Activated naive CD4-positive, alpha-beta T cell treated with Interleukin-2 at 50 U/mL for 16 hours (primary cell): ENCODE measurements at places on chromosomes 5 and 9.

- DNase-seq = no peak
Observed at GRCh38 chr9:114616684-114617520, 5.8 kb downstream of the TMEM268 start.

DNA sequence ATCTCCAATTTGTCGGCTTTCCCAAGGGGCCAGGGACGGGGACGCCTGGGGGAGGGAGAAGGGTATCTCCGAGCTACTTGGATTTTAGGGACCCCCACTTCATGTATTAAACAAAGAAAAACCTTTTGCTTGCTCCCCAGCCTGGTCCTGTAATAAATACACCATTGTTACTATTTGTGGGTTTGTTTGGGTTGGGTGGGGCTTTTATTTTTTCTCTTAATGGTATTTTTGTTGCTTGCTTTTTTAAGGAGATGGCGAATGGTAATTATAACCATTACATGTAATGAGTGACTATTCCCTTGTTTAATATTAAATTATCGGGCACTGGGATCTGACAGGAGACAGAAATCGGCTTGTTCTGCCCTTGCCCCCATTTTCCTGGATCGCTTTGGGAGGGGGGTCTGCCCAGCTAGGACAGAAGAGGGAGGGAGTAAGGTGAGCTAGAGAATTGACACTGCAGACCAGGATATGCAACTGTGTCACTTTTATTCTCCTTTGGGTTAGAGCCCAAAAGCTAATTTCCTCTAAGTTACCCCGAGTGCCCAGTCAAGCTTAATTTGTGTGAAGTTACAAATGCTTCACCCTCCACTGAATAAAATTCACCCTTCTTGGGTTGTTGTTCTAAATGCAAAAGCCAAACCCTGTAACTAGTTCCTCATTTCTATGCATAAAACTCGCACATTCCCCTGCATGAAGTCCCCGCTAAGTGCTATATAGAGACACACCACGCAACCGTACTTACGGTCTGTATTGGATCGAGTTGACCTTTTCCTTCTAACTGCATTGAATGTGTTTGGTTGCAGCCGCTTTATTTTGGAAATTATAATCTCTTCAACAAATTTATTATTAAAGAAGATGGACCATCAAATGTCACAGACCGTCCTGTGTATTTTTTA lies 1.6 kb upstream of the ZNF608 start:
- no peak for DNase-seq

- peak; percentile 20 for DNase-seq
Observed at GRCh38 chr5:8184455-8185063, 315.6 kb downstream of the MTRR start.

GRCh38 chr5:55851675-55851979 lies 470 bp downstream of the IL31RA start:
- DNase-seq = no peak

DNA sequence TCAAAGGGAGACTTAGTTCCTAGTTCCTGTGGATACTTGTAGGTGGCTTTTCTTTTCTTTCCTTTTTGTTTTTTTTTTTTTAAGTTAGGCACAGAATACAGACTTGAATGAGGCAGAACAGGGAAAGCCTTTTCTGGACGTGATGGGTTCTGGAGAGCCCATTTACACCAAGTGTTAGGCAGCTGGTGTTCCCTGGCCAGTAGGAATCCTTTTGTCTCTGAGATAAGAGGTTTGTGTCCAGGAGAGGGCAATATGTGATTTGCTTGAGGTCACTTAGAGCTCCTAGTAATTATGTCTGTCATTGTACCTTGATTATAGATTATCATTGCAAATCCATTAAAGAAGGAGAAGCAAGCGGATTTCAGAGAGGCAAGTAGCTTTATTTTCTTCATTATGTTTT lies 9.1 kb downstream of the MEGF10 start:
- DNase-seq = no peak

DNA sequence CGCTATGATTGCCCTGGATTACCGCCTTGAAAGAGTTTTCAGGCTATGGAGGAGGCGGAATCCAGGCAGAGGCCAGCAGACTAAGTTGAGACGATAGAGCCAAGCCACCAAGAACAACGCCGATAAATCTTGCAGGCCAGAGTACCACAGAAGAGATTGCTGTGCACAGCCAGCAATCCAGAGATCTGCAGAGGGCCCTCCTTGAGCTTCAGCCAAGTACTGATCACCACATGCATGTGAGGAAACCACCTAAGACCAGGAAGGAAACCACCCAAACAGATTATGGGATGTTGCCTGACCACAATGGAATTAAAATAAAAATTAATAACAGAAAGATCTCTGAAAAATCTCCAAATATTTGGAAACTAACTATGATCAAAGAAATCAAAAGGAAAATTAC lies 74.9 kb downstream of the GCNT4 start:
- DNase-seq = no peak

DNA sequence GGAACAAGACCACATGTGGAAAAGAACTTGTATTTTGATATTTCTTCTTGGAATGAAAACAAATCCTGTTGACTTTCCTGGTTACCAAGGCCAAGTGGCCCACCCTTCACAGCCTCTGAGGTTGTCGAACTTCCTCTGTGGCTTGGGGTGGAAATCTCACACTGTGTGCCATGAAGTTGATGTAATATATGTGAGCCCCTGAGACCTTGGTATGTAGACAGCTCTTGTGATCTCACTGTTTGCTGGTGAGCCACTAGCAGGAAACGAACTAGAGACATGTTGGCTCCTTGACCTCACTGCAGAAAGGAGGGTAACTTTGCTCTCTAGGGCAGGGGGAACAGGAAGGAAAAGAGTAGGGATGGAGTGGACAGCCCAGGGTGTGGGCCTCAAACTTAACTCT lies 159.4 kb downstream of the ARHGAP26 start:
- no peak for DNase-seq

- no peak for DNase-seq
Observed at GRCh38 chr5:100676817-100677631, 141.8 kb downstream of the FAM174A start.

GRCh38 chr5:139760066-139761056 lies 35.2 kb upstream of the PSD2 start:
- DNase-seq = no peak

DNA sequence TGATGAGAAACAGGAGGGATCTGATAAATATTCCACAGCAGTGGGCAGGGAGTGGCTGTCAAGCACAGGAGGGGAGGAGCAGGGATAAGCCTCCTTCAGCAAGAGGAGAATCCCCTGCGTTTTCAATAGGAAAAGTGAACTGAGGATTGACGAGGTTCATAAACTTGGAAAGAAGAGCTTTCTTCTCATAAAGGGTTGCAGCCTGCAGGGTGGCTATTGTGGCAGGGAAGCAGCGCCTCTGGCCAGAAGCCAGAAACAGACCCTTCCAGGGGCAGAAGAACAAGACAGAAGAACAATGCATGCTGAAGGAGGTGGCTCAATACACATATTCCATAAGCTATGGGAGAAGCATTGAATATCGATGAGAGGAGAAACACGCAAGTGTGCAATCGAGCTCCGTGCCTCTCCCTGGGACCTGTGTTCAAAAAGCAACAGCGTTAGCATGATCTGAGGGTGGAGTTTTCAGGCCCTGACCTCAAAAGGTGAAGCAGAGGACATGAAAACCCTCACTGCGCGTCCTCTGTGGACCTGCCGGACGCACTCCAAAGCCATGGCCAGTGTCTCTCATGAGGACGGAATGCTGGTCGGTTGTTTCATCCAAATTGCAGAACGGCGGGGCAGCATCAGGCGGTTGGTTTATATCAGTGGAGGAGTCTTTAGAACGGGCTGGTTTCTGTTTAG lies 67.6 kb downstream of the ANKRD33B start:
- DNase-seq = no peak

DNA sequence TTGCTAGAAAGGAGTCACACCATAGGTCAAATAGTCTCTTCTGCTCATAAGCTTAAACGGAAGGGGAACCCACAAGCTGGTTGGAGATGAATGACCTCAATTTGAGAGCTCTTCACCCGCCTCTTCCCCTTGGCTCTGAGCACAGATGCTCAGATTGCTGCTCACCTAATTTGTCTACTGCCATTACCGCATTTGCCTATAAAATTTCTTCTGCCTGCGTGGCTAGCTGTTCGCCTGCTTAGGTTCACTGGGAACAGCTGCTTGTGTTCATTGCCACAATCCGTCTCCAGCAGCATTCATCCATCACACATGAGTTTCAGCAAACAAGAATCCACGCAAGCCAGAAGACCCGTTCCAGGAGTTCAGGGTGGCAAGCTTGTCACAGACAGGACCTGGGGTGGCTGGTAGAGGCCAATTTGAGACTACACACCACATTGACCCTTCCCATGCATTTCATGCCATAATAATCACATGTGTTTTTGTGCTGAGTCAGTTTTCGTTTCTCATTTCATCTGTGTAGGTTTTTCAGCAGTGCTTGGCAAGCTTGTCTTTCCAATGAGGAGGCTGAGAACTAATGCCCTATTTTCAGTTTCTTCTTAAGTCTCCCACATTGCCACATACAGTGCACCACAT lies 50.2 kb upstream of the DNAH5 start:
- no peak for DNase-seq

DNA sequence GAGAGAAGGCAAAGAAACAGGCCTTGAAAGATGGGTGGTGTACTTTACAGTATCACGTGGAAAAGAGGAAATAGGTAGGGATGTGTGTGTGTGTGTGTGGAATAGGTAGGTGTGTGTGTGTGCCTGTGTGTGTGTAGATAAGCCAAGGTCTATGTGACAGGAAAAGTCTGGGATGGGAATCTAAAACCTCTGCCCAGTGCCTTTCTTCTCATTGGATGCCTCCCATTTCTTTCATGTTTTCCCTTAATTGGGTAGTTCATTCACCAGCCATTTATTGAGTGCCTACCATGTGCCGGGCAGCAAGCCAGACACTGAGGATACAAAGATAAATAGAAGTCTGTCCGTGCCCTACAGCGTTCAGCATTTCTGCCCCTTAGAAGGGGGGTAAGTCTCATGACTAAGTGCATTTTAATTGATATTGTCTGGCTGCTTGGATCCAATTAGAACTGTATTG lies 1.0 kb downstream of the URM1 start:
- DNase-seq = no peak

GRCh38 chr5:92527311-92528078 lies 1053.5 kb downstream of the NR2F1-AS1 start:
- DNase-seq = no peak

- DNase-seq = no peak
Observed at GRCh38 chr5:77066823-77067442, 20.2 kb downstream of the ZBED3 start.
